Stimulated activated CD8-positive, alpha-beta memory T cell treated with anti-CD3 and anti-CD28 coated beads, Interleukin-7, amount 100 ng/mL, for 1 hour (primary cell): ENCODE measurements at places on chromosomes 5 and 9.

DNA sequence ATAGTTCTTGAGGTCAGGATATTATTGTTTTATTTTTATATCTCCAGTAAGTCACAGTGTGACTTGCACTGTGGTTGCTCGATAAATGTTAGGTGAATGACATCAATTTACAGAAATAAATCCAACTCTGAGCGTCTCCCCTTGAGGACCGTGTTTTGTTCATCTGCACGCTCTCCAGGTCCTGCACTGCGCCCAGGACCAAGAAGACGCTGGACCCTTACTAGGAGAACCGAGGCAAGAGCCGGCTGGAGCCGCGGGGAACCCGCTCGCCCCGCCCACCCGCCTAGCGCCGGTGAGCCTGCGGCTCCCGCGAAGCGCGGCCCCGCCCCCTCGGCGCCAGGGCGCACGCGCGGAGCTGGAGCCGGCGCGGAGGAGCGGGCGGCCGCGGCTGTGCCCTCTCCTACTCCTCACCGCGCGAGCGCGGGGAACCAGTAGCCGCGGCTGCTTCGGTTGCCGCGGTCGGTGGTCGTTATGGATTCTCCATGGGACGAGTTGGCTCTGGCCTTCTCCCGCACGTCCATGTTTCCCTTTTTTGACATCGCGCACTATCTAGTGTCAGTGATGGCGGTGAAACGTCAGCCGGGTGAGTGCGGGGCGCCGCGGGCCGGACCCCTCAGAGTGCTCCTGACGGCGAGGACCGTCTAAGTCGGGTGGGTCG is at the start of gene TMEM38B:
Gene TMEM38B (plus strand): TSS at position 352 of the 658 bp plus-strand sequence. CDS start 120 bp downstream, at position 472.
- DNase-seq, result peak; percentile 54

GRCh38 chr9:136982232-136983051 is at the start of gene LCNL1:
TSS of gene LCNL1 (plus strand) at chr9:136982993. CDS start at chr9:136983587, 594 bp downstream.
- no peak for DNase-seq

DNA sequence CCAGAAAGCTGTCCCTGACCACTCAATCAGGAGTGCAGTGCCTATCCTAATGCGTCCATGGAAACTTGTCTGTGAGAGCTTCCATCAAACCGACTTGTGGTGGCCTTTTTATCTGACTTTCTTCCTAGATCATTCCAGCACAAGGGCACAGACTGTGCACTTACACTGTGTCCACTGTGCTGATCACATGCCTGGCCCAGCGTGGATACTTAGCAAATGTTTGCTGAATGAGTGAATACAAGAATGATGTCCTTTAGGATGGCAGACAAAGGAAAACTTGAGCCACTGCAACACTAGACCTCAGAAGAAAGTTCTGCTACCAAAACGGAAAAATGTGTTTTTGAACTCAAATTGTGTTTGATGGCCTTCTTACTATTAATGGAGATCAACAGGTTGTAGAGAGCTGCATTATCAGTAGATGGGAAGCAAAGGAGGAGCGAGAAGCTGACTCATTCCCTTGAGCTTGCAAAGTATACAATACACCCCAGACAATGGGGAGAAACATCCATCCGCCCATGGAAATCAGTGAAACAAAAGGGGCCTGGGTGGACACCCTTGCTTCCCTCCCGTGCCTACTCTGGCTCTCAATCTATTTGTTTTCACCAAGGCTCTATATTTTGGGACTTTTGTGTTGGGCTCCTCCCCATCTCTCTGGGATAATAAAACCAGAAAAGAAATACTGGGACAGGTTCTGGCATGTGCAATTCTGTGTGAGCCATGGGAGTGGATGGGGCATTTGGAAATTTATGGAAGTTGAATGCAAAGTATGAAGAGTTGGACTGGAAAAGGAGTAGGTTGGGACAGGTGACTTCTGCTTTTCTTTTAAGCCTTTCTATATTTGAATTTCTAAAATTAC is 76.2 kb upstream of the ZFAND5 start:
- no peak for DNase-seq

- DNase-seq, result no peak
These were observed 198.3 kb downstream of the PLK2 start for GRCh38 chr5:58261605-58262004.

GRCh38 chr5:148635321-148636083 is 18.8 kb downstream of the HTR4 start:
- no peak for DNase-seq

DNA sequence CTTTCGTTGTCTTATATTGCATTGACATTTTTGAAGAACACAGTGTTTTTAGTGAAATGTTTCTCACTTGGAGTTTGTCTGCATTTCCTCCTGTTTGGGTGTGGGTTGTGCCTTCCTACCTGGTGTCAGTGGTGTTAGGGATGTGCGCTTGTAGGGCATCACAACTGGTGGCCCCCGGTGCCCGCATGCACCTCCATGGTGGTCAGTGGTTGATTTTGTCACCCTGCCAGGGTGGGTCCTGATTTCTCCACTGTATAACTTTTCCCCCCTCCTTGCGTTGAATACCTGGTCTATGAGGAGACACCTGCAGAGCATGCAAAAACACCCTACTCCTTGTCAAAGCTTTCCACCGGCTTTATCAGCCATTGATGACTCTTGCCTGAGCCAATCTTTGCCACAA is 132.9 kb downstream of the BARX1 start:
- DNase-seq, result no peak

DNA sequence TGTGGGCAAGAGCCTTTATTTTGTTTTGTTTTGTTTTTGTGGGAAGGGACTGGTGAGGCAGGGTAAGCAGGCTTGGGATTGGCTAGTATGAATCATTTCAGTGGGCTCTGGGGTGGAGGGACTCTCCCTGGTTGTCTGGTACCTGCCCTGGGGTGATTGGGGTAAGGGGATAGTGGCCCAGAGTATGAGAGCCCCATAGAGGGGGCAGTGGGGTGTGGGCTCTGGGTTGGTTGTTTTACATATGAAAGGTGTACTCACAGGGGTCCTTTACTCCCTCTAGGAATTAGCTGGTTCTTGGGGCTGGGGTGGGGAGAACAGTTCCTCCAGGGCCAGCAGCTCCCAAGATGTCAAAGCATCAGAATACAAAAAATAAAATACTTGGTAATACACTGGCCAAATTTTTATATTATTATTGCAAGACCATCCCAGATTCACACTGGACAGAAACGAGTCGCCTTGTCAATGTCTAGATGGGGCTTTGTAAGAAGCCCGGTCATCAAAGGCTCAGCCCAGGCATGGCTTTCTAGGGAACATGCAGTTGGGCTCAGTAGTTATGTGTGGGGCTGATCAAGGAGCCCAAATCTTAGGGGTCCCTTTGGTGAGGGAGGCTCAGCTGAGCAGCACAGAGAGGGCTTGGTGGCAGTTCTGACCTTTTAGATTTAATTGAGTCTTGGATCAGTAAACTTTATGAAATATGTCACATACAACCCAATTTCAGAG is 190.5 kb downstream of the NXNL2 start:
- no peak for DNase-seq

DNA sequence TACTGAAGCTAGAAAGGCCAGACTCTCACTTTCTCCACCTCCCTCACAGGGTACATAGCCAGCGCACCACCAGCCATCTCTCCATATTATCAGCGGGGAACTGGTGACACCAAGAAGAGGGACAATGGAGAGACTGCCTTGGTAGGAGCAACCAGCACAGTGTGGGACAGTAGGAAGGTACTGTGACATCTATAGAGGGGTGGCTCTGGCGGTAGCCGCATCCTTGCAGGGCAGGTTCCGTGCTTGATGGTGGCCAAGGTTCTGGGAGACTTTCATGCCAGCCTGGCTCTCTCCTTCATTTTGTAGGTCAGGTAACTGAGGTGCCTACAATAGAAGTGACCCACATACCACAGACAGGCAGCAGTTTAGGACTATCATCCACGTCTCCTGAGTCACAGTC is 65.5 kb upstream of the SMIM23 start:
- no peak for DNase-seq

DNA sequence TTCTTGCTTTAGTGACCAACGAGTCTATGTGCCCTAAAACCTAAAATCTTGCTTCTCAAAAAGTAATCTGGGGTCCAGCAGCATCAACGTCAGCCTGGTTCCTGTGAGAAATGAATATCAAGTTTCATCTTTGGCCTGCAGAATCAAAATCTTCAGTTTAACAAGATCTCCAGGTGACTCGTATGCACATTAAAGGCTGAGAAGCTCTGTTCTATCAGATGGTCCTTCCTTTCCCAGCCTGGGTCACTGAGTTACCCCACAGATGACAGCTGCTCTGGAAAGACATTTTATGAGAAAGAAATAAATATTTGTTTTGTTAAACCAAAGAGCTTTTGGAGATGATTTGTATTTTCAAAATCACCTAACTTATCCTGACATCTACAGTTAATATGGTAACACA is 75.8 kb downstream of the ADAMTSL1 start:
- DNase-seq, result no peak

GRCh38 chr5:180670586-180671359 is 21.4 kb upstream of the FLT4 start:
- DNase-seq, result peak; percentile 12

DNA sequence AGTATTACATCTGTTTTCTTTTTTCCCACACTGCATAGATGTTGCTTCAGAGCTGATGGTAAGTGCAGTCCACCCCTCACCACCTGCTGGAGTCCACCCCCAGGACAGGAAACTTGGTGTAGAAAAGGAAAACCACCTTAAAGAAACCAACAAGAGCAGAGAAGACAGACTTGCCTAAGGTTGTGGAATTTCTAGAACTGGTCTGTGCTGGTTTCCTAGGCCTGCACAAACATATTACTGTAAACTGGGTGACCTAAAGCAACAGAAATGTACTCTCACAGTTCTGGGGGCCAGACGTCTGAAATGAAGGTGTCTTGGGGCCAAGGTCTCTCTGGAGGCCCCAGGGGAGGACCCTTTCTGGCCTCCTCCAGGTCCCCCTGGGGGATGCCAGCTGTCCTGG is 293.4 kb upstream of the IRX1 start:
- no peak for DNase-seq

GRCh38 chr5:175035882-175036533 is 311.6 kb downstream of the MSX2 start:
- DNase-seq, result no peak

GRCh38 chr5:38899936-38900335 is 54.1 kb downstream of the OSMR start:
- DNase-seq, result no peak

GRCh38 chr5:107320846-107321245 is 349.9 kb downstream of the EFNA5 start:
- no peak for DNase-seq

- no peak for DNase-seq
These were observed 125.1 kb downstream of the SUSD1 start for GRCh38 chr9:112049811-112050516.

GRCh38 chr9:28951945-28952344 is 1378.7 kb upstream of the C9orf72 start:
- DNase-seq, result no peak

GRCh38 chr5:154174091-154174490 is 16.4 kb upstream of the GALNT10 start:
- no peak for DNase-seq

DNA sequence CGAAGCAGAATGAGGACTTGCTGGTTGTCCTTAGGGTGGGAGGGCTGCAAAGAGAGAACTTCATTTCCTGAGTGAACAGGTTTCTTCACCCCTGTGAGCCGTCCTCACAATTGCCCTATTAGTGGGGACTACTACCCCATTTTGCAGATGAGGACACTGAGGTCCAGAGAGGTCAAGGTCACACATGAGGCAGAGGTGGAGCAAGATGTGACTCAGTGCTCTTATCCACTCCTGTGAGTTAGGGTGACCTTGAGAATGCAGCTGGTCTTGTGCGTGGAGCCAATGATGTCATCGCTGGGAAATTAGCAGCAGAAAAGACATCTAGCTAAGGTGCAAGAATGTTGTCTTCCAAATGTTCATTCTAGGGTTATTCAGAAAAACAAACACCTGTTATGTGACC is 26.9 kb downstream of the GPRIN1 start:
- no peak for DNase-seq

- no peak for DNase-seq
These were observed 108.1 kb downstream of the LHFPL2 start for GRCh38 chr5:78540335-78541085.

- no peak for DNase-seq
These were observed 24.0 kb downstream of the CSF1R start for GRCh38 chr5:150062216-150062922.

GRCh38 chr9:121474231-121474947 is 25.3 kb downstream of the GGTA1 start:
- DNase-seq, result no peak

GRCh38 chr5:75509956-75510355 is 1.5 kb downstream of the CERT1 start:
- DNase-seq, result no peak

- no peak for DNase-seq
These were observed 147.2 kb downstream of the IZUMO3 start for GRCh38 chr9:24398466-24398865.

DNA sequence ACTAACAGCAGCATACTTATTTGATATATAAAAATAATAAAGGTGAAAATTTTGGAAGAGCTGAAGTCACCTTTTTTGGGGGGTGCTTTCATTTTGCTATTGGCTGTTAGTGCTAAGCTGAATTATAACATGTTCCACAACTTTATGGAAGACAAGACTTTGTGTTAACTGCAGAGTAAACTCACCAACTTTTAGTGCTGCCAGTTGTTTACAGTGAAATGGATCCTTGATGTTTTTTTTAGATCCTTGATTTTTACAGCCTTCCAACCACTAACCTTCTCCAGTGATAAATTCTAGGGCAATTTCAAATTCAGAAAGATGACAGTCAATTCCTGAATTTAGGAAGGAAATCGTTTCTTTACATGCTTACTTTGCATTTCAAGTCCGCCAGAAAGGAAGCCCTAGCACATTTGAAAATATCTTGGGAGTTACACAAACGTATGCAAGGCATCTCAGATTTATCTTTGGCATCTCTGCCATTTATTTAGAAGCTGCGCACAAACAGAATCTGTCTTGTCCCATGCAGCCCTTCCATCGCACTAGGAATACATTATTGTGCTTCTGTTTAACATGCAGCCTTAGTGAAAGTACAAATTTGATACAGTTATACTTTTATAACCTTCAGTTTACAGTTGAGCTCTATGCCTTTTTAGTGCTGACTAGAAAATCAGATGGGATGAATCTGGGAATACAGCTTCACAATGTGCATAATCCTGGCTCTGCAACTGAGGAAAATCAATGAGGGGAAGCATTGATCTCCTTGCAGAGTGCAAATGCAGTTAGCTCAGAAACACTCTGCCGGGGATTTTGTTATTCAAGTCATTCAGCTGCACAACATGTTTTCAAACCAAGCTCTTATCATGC is 142.4 kb upstream of the ZNF608 start:
- DNase-seq, result no peak

GRCh38 chr5:79510638-79511037 is 3.3 kb downstream of the HOMER1 start:
- DNase-seq, result no peak

DNA sequence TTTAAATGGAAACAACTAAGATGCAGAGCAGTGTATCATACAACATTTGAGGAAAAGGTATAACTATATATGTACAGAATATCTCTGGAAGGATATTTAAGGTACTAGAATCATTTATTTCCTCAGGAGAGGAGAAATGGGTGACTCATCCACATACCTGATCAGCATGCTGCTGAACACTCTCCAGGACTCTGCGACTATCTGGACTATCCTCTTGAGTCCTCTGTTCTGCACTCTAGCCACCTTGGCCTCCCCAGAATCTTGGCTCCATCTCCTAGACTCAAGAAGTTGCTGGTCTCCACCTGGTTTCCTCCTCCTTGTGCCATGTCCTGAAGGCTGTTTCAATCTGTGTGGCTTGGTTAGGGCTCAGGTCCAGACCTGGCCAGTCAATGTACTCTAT is 8.8 kb upstream of the PRDM6 start:
- DNase-seq, result no peak
